ENCODE measurements at places on chromosomes 7 and 10. TPM values are rescaled to one million over a fixed set of nuclear protein-coding genes. Genes with fewer than 3 reads are reported as not detected.

The FXYD4 gene
- not detected for total RNA-seq

The CYP26A1 gene
- not detected for total RNA-seq

The INHBA gene
- total RNA-seq = 5.5 TPM

The RBP3 gene
- not detected for total RNA-seq

The GRID2IP gene
- total RNA-seq = 0.21 TPM

The GLI3 gene
- total RNA-seq = 0.10 TPM

The ANTXRL gene
- total RNA-seq = not detected

The ZCCHC24 gene
- total RNA-seq = 4.0 TPM

The GLCCI1 gene
- 12.0 TPM for total RNA-seq

The ECHDC3 gene
- total RNA-seq = 2.6 TPM

The MKX gene
- not detected for total RNA-seq

The KIF11 gene
- 0.84 TPM for total RNA-seq

The FAM13C gene
- total RNA-seq = not detected

The GPR85 gene
- under 0.01 TPM for total RNA-seq

The DUSP5 gene
- total RNA-seq = 64.2 TPM

The LRIT1 gene
- not detected for total RNA-seq

The TSPAN15 gene
- 1.6 TPM for total RNA-seq

The FOXI2 gene
- total RNA-seq = not detected

The FGL2 gene
- total RNA-seq = 37.4 TPM

The USP6NL gene
- 14.7 TPM for total RNA-seq

The TAS2R41 gene
- 2.0 TPM for total RNA-seq

The ELN gene
- not detected for total RNA-seq

The C10orf105 gene
- 0.31 TPM for total RNA-seq

The ARPC1B gene
- 282 TPM for total RNA-seq

The PON3 gene
- total RNA-seq = not detected

The SVOPL gene
- 0.21 TPM for total RNA-seq

The CHPF2 gene
- total RNA-seq = 25.0 TPM

The APBB1IP gene
- 38.0 TPM for total RNA-seq

The OR13A1 gene
- total RNA-seq = 0.10 TPM

The HMX3 gene
- total RNA-seq = not detected

The ZNF853 gene
- 3.8 TPM for total RNA-seq

The UTF1 gene
- not detected for total RNA-seq

The IGFBP3 gene
- total RNA-seq = 6.7 TPM

The HIPK2 gene
- 14.2 TPM for total RNA-seq

The PRKAG2 gene
- total RNA-seq = 42.7 TPM

The SPDYE1 gene
- under 0.01 TPM for total RNA-seq

The MIOS gene
- total RNA-seq = 78.3 TPM

The CFTR gene
- not detected for total RNA-seq

The WIPF3 gene
- under 0.01 TPM for total RNA-seq

The HOXA9 gene
- 0.52 TPM for total RNA-seq
